HuH-7 (cell line): ENCODE measurements at places on chromosomes 2 and 18.

DNA sequence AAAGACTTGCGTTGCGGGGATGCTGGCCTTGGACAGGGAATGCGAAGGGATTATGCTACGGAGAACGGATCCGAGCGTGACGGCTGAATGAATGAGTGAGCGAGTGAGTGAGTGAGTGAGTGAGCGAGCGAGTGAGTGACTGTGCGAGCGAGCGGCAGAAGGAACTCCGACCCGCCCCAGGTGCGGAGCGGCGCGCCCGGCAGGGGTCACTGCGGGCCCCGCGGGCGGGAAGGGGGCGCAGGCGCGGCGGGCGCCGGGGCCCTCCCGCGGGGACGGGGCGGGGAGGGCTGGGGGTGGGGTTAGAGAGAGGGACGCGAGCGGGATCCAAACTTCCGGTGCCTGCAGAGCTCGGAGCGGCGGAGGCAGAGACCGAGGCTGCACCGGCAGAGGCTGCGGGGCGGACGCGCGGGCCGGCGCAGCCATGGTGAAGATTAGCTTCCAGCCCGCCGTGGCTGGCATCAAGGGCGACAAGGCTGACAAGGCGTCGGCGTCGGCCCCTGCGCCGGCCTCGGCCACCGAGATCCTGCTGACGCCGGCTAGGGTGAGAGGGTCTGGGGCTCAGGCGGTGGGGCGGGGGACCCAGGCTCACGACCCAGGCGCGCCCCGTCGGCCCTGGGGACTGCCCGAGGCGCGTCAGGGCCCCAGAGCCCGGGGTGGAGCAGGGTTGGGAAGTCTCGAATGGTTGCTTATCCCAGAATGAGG is at the start of gene ITM2C:
TSS of gene ITM2C (plus strand) at position 338 of the 702 bp plus-strand sequence. CDS start at position 422, 84 bp downstream.
- peak; percentile 92 for DNase-seq

- DNase-seq = no peak
Observed at GRCh38 chr2:238458651-238459050, 31.9 kb downstream of the ASB1 start.

- no peak for DNase-seq
Observed at GRCh38 chr18:30234755-30235154, 807.8 kb downstream of the DSC3 start.

DNA sequence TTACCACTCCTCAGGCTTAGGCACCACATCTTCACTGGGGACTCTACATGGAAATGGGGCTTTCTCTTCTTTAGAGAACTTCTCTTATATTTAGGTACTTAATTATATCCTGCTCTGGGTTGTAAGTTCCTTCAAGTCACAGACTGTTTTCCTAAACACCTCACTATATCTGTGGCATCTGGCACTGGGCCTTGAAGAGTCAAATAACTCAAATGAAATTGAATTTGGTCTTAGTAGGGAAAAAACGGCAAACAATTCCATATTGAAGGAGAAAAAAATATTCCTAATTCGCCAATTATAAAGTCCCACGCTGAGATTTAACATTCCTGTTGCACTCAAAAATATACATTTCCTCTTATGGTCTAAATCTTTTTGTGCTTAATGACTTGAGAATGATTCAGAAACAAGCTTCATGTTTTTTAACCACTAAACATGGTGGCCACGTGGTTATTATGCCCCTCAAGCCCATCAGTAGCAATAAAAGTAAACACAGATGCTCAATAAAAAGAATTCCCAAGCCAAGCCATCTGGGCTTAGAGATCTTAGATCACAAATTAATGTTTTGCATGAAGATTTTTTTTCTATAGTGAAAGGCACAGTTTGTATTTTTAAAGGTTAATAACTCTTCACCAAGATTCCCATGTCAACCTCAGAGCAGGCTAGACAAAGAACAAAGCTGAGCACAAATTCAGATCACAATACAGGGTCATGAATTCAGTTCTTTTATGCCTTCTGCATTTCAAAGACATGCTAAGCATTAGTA is 105.5 kb upstream of the SYT4 start:
- no peak for DNase-seq

DNA sequence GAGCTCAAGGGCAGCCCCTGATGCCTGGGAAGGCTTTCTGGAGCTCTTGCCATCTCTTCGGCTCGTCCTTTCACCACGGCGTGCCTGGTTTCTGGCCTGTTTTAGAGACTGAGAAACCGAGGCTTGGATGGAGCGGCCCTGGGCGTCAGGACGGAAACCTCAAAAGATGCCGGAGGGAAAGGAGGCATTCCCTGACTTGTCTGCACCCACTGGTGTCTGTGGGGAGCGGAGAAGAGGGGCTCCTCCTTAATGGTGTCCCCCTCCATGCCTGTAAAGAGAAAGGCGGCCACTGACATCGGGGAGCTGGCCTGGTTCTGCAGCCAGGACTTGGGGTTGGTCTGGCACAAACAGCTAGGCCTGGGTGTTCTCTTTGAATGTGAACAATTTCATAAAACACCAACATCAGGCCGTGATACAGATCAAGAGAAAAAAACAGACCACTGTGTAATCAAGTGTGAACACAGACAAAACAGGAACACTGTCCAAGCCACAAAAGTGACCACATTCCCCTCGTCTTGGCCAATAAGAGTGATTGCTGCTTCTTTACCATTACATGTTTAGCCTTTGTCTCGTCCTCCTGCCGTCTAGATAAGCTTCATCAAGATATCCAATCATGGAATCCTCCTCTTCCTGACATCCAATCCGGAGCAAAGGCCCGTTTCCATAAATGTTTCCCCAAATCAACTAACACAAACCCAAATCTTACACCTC is 633 bp upstream of the ILKAP start:
- no peak for DNase-seq

DNA sequence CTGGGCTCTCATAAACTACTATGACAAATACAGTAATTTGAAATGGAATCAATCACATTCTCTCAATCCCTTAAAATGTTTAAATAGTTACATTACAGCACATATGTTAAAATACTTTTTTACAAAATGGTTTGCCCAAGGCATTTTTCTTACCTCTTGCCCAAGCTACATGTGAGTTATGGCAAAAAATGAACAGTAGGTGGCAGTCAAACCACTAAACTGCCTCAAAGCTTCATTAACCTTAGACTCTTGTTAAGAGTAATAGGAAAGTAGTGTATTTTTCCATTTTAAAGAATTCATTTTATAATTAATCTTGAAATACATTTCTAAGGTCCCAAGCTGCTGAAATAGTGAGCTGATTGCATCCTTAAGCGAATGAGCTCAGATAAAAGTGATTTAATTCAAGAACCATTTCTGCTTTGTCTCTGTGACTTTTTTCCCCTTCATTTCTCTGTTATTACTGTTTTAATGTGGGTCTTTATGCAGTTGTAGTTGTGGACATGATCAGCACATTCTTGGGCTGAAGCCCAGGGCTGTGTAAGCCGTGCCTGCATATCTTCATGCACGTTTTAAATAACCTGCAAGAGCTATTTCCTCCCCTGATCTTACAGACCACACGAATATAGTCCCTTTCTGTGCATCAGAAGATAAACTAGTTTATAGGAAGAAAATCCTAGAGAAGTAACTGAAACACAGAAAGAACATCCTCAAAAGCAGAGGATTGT is 311.8 kb downstream of the LNPK start:
- DNase-seq = peak; percentile 15

- DNase-seq = peak; percentile 86
Observed at GRCh38 chr2:15677141-15677843, 85.6 kb downstream of the DDX1 start.

DNA sequence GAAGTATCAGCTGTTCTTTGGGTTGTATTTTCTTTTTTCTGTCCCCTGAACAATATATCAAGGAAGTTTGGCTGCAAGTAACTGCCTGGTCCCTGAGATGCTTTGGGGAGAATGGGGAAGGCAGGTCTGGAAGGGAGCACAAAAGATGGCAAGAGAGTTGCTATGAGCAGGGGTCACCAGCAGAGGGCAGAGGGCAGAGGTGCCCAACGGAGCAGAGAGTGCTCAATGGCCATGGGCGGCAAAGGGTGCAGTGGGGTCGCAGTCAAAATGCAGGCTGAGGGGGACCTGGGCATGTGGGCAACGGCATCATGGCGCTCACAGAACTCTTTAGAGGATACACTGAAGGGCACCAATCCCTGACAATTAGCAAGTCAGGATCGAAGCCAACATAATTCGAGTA is 107.7 kb upstream of the ATP8B1 start:
- peak; percentile 15 for DNase-seq

- DNase-seq = no peak
Observed at GRCh38 chr18:28003451-28003850, 173.5 kb downstream of the CDH2 start.

- DNase-seq = no peak
Observed at GRCh38 chr2:168322325-168323007, 75.1 kb upstream of the STK39 start.

DNA sequence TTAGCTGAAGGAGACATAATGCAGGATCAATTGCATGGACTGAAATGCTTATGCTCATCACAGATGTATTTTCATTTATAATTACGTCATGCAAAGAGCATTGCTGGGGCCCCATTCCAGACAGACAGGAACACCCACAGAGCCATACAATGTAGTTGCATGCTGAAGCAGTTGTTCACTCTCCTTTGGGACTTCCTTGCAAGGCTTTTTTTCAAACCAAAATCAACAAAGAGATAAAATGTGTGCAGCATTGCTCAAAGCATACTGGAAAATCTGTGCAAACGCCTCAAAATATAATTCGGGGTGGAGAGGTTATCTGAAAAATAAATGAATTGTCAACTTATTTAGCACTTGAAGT is 463.2 kb downstream of the CDH2 start:
- no peak for DNase-seq
